Activated naive CD8-positive, alpha-beta T cell treated with anti-CD3 and anti-CD28 coated beads for 36 hours (primary cell): ENCODE measurements at places on chromosomes 7 and 10. TPM values are rescaled to one million over a fixed set of nuclear protein-coding genes. Genes with fewer than 3 reads are reported as not detected.

- H3K27me3 ChIP-seq = peaks cover 41% of the 10 kb centered on the region
- peak; percentile 63 for DNase-seq
- H3K27ac ChIP-seq = no peak overlapping the region
- peaks cover 4% of the 10 kb centered on the region for H3K4me1 ChIP-seq
Measured at GRCh38 chr10:132185601-132186487, 904 bp upstream of the DPYSL4 start.

DNA sequence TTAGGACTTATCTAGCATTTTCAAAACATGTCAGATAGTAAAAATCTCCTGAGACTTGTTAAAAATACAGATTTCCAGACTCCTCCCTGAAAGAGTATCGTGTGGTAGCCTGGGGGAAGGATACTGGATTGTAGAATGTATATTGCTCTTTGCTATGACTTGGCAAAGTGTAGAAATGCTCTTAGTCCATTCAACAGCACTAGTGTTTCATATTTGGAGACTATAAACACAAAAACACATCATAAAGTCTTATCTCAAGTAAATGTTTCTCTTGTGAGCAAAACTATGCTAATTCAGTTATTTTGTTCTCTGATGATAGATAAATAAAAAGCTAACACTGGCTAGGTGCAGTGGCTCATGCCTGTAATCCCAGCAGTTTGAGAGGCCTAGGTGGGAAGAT is 137.5 kb upstream of the PRPS1L1 start:
- H3K4me1 ChIP-seq = no peaks in the 10 kb centered on the region
- H3K27ac ChIP-seq = no peak overlapping the region
- no peak for DNase-seq
- H3K36me3 ChIP-seq = no peaks in the 10 kb centered on the region

GRCh38 chr7:144575456-144575855 is 172.0 kb upstream of the NOBOX start:
- H3K4me3 ChIP-seq = no peak overlapping the region
- no peak for DNase-seq
- H3K27ac ChIP-seq = no peak overlapping the region
- peaks cover 4% of the 10 kb centered on the region for H3K4me1 ChIP-seq

- no peak overlapping the region for H3K27ac ChIP-seq
- no peak for DNase-seq
- peaks cover 9% of the 10 kb centered on the region for H3K36me3 ChIP-seq
- peaks cover 34% of the 10 kb centered on the region for H3K4me1 ChIP-seq
Measured at GRCh38 chr7:105218939-105219770, 169.6 kb downstream of the SRPK2 start.

GRCh38 chr7:103735377-103735776 is 254.1 kb downstream of the RELN start:
- peaks cover 15% of the 10 kb centered on the region for H3K27me3 ChIP-seq
- H3K27ac ChIP-seq = no peak overlapping the region
- no peaks in the 10 kb centered on the region for H3K36me3 ChIP-seq

DNA sequence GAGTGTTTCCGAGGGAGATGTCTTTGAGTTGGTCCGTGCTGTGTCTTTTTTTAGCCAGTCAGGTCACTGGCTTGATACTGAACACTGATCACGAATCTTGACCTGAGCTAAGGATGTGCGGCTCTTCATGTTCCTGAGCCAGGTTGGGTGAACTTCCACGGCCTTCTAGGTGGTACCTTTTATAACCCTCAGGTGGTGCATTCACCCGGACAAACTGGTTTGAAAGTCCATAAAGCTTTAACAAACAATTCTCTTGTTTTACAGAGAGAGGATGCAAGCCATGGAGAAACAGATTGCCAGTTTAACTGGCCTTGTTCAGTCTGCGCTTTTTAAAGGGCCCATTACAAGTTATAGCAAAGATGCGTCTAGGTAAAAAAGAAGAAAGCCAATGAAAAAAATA is 229.5 kb downstream of the ARHGAP21 start:
- no peak overlapping the region for H3K27ac ChIP-seq
- H3K4me3 ChIP-seq = no peak overlapping the region
- peaks cover 3% of the 10 kb centered on the region for H3K27me3 ChIP-seq
- no peaks in the 10 kb centered on the region for H3K4me1 ChIP-seq
- no peaks in the 10 kb centered on the region for H3K36me3 ChIP-seq

GRCh38 chr10:65550761-65551160 is 1375.1 kb upstream of the LRRTM3 start:
- no peak overlapping the region for H3K27ac ChIP-seq
- H3K27me3 ChIP-seq = no peaks in the 10 kb centered on the region
- no peaks in the 10 kb centered on the region for H3K36me3 ChIP-seq
- H3K4me3 ChIP-seq = no peak overlapping the region

GRCh38 chr10:28704464-28705161 is 27.3 kb downstream of the BAMBI start:
- H3K27ac ChIP-seq = no peak overlapping the region
- no peaks in the 10 kb centered on the region for H3K4me1 ChIP-seq
- peaks cover 8% of the 10 kb centered on the region for H3K27me3 ChIP-seq
- no peak for DNase-seq

DNA sequence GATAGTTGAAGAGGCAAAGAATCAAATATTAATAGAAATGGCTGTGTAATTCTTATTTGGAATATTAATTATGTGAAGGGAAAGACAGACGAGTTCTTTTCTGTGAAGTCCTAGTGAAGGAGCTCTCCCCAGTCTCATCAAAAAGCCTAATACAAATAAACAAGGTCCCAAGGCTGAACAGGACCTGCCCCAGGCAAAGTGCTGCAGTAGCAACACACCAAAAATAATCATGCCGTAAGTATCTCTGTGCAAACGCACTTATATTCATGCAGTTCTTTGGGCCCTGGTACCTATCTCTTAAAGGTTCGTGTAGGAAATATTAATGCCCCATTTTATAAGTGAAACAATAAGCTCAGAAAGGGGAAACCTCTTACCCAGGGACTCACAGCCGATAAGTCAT is 12.2 kb upstream of the CHST15 start:
- no peak overlapping the region for H3K27ac ChIP-seq
- H3K36me3 ChIP-seq = no peaks in the 10 kb centered on the region
- no peak overlapping the region for H3K4me3 ChIP-seq
- peaks cover 3% of the 10 kb centered on the region for H3K4me1 ChIP-seq
- no peak for DNase-seq

DNA sequence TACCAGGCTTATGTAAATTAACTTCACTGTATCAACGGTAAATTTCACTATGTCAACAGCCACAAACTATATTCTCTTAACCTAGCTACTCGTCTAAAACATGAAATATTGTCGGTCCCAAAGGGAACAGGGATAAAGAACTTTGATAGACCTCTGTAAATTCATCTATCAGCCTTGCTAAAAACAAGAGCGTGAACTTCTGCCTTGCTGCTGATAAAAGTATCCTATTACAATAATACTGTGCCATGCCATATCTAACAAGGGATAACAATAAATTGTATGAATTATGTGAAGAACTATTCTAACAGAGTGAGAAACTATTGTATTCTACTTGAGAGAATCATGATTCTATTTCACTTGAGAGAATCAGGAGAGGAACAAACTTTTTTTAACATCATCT is 117.2 kb downstream of the CNOT4 start:
- no peak overlapping the region for H3K27ac ChIP-seq
- H3K27me3 ChIP-seq = no peaks in the 10 kb centered on the region
- DNase-seq = no peak
- H3K4me3 ChIP-seq = no peak overlapping the region

DNA sequence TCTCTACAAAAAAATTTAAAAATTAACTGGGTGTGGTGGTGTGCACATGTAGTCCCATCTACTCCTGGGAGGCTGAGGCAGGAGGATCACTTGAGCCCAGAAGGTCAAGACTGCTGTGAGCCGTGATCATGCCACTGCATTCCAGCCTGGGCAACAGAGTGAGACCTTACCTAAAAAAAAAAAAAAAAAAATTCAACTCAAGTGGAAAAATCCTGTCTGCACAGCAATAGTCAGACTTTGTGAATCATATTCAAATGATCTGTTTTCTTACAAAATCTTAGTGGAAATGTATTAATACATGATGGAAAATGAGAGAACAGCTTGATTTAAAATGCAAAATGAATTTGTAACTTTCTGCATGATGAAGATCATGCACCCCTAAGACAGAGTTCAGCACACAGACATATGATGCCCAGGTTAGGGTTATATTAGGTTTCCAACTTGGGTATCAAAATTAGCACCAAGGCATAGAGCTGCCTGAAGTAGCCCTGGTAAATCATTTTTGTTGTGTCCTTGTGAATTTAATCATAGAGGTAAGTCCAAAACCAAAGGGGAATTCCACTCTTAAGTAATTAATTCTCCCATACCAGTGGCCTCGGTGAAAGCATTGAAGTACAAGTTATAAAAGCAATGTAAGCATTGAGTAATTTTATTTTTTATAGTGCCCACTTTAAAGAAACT is 93.8 kb downstream of the ADD3 start:
- peak overlapping the region; percentile 25 for H3K4me3 ChIP-seq
- no peaks in the 10 kb centered on the region for H3K27me3 ChIP-seq
- peaks cover 62% of the 10 kb centered on the region for H3K4me1 ChIP-seq
- no peak for DNase-seq
- peaks cover 34% of the 10 kb centered on the region for H3K36me3 ChIP-seq

DNA sequence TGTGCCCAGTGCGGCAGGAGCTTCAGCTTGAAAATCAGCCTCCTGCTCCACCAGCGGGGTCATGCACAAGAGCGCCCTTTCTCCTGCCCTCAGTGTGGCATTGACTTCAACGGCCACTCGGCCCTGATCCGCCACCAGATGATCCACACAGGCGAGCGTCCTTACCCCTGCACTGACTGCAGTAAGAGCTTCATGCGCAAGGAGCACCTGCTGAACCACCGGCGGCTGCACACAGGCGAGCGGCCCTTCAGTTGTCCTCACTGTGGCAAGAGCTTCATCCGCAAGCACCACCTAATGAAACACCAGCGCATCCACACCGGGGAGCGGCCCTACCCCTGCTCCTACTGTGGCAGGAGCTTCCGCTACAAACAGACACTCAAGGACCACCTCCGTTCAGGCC is 16.1 kb upstream of the ZNF282 start:
- H3K27ac ChIP-seq = no peak overlapping the region
- no peaks in the 10 kb centered on the region for H3K27me3 ChIP-seq
- H3K36me3 ChIP-seq = peaks cover 18% of the 10 kb centered on the region
- H3K4me1 ChIP-seq = no peaks in the 10 kb centered on the region
- H3K4me3 ChIP-seq = no peak overlapping the region

- no peaks in the 10 kb centered on the region for H3K36me3 ChIP-seq
- no peak overlapping the region for H3K4me3 ChIP-seq
- H3K27me3 ChIP-seq = no peaks in the 10 kb centered on the region
- DNase-seq = no peak
Measured at GRCh38 chr7:105934572-105935185, 28.4 kb upstream of the CDHR3 start.

DNA sequence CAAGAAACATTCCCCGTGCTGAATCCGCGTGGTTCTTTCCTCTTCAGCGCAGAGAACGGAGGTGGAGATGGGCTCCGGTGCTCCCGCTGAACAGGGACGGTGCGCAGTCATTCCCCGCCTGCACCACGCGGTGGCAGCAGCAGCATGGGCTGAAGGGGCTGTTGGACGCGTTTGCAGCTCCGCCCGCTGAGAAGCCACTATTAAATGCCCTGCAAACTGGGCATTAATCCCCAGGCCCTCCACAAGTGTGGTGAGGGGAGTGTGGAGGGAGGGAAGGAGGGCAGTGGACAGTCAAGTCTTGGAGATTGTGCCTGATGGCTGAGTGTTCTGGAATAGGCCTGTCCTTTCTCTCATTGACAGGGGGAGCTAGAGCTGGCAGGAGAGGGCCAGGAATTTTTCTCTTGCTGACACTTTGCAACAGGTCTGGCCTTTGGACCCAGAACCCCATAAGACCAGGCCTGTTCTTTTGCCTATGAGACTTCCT is 240.2 kb upstream of the INHBA start:
- H3K36me3 ChIP-seq = no peaks in the 10 kb centered on the region
- peaks cover 41% of the 10 kb centered on the region for H3K27me3 ChIP-seq

DNA sequence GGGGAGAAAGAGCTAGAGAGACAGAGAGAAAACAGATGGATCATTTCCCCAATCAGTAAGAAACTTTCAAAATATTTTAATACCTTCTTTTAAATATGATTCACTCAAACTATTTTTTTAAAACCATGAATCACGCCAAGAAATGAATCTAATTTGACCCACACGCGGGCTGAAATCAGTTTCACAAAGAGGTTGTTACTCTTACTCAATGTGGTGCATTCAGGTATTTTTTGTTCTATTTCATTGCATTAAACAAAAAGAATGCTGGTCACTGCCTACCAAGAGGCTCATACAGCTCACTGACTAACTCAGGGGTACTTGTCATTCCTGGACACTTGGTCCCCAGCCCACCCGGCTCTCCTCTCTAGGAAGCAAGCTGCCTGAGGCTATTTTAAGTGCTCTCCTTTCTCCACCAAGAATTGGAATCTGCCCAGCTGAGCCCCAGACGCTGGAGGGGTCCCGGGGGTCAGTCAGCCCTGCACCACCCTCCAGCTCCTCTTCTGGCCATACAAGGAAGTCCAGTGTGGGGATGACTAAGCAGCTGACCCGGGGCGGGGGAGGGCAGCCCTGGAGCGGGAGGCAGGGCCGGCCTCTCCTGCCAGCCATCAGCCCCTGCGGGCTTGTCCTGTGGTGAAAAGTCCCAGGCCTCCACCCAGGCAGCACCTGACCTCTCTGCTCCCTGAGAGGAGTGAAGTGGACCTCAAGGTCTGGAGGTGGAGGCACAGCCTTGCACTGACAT is 21.7 kb upstream of the PFKP start:
- no peak overlapping the region for H3K27ac ChIP-seq
- DNase-seq = no peak
- H3K4me1 ChIP-seq = no peaks in the 10 kb centered on the region
- no peak overlapping the region for H3K4me3 ChIP-seq

- H3K27me3 ChIP-seq = no peaks in the 10 kb centered on the region
- no peak for DNase-seq
- H3K27ac ChIP-seq = no peak overlapping the region
- H3K4me3 ChIP-seq = no peak overlapping the region
Measured at GRCh38 chr7:107810626-107811025, 7.6 kb upstream of the SLC26A3 start.

DNA sequence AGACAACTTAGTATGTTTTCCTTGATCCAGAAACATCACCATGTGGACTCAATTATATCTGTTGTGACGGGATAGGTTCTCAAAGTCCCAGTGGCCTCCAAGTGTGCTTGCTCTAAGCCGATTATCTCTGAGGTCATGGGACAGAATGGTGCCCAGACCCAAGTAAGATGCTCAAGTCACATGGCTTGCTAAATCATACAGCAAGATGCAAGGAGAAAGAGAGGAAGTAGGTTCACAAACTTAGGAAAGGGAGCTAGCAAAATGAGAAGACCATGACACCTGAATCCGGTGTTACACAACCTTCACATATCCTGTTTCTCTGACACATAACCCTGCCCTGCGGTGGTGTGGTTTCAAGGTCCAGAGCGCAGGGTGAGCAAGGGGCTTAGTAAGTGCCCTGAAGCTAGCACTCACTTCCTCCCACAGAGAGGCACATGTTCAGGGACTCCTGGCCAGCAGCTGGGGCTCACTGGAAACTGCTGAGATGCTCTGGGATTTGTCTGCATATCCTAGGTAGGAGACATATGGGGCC is 590.9 kb upstream of the ANKRD30A start:
- H3K27me3 ChIP-seq = no peaks in the 10 kb centered on the region
- DNase-seq = peak; percentile 1
- H3K36me3 ChIP-seq = no peaks in the 10 kb centered on the region
- no peak overlapping the region for H3K27ac ChIP-seq

Gene ANXA8L1
- total RNA-seq = not detected

Gene MYPN
- total RNA-seq = not detected

Gene ZNF25
- 5.5 TPM for total RNA-seq

Gene TMEM139
- total RNA-seq = 2.7 TPM

Gene FAM25A
- not detected for total RNA-seq

Gene ZNF22
- 45.6 TPM for total RNA-seq

Gene EGFR
- total RNA-seq = not detected

Gene PTER
- total RNA-seq = 22.9 TPM

Gene ZNF467
- total RNA-seq = 0.21 TPM
